ENCODE measurements at places on chromosomes 7 and 10.
A peak's percentile ranks its signal among the peaks of the same experiment; 100 is the strongest.

GRCh38 chr7:127253281-127254162 is 781 bp upstream of the GRM8 start:
- peak; percentile 61 for DNase-seq

- DNase-seq, result no peak
Measured at GRCh38 chr7:70271617-70272081, 673.4 kb downstream of the AUTS2 start.

GRCh38 chr10:96560966-96561887 is 25.6 kb downstream of the TM9SF3 start:
- no peak for DNase-seq

DNA sequence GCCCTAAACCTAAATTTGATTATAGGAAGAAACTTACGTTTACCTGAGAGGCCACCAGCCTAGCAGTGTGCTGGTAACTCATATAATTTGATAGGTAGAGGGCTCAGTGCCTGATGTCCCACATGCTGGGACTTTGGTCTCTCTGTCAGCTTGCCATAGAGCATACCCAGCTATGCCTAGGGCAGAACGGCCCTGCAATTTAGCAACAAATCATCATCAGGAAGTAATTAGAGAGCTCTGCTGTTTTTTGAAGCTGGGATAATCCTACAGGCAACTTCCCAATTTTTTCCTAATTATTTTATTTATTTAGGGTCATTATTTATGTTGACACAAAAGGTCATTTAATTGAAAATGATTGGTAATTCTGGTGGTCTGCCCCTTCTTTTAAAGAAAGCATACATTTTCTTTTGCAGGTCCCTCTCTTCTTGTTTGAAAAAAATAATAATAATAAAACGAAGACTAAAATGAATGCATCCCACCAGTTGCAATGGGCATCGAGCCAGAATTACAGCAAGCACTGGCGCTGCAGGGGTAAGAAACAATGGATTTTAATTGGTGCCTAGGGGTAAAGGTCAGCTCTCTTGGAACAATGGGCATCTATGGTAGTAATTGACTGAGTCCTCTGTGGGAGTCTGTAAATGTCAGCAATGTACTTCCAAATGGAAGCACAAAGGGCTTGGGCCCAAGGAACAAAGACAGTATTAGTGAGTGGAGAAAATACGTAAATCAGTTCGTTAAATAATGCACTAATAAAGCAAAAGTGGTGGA is 348.0 kb downstream of the SORCS1 start:
- no peak for DNase-seq

GRCh38 chr10:48799341-48800006 is 114.8 kb downstream of the WDFY4 start:
- no peak for DNase-seq

DNA sequence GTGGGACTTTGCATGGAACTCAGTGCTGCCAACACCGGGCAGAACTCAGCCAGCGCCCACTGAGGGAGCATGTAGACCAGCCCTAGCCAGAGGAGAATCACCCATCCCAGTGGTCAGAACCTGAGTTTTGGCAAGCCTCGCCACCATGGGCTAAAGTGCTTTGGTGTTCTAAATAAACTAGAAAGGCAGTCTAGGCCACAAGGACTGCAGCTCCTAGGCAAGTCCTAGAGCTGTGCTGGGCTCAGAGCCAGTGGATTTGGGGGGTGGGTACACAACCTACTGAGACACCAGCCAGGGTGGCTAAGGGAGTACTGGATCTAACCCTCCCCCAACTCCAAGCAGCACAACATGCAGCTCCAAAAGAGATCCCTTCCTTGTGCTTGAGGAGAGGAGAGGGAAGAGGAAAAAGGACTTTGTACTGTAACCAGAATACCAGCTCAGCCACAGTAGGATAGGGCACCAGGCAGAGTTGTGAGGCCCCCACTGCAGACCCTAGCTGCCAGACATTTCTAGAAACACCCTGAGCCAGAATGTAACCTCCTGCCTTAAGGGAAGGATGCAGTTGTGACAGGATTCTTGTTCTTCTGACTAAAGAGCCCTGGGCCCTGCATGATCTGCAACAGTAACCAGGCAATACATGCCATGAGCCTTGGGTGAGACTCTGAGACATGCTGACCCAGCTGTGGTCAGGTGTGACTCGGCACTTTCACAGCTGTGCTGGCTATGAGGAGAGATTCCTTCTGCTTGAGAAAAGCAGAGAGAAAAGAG is 24.4 kb downstream of the GSDME start:
- peak; percentile 43 for DNase-seq

DNA sequence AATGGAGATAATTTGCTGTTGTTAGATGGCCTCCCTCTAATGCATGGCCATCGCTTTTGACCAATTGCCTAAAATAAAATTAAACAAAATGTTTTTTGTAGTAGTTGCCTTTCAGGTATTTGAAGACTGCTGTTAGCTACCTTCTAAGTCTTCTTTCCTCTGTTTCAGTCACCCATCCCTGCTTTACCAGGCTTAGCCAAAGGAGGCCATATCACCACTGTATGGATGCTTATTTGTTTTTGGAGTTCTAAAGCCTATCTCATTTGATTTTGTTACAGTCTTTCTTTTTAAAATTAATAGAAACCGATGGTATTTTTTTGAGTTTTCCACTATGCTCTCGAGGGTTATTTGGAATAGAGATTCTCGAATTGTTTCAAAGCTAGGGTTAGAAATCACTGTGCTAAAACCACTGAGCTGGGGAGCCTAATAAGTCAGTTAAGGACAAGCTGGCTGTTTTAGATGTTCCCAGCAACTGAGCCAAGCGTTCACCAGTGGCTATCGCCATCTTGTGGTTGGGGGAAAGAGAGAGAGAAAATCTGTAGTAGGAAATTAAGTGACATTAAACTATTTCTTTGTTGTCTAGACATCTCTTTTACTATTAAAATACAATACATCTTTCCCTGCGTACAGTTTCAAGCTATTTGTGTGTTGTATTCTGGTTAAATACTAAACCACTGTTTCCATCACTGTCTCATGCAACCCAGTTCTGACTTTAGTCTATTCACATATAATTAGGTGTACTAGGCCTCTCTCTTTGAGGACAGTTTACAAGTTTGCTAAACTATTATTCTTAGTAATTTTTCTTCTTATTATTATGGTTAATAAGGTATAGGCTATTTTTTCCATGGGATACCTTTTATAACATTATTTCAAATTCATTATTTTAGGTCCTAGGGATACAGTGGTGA is 52.2 kb downstream of the GPR158 start:
- DNase-seq, result peak; percentile 24

- no peak for DNase-seq
Measured at GRCh38 chr10:127343821-127344220, 147.4 kb upstream of the INSYN2A start.
